ENCODE measurements at places on chromosomes 2 and 18.

GRCh38 chr2:239724851-239725550 is 300.1 kb downstream of the NDUFA10 start:
- no peak for DNase-seq

DNA sequence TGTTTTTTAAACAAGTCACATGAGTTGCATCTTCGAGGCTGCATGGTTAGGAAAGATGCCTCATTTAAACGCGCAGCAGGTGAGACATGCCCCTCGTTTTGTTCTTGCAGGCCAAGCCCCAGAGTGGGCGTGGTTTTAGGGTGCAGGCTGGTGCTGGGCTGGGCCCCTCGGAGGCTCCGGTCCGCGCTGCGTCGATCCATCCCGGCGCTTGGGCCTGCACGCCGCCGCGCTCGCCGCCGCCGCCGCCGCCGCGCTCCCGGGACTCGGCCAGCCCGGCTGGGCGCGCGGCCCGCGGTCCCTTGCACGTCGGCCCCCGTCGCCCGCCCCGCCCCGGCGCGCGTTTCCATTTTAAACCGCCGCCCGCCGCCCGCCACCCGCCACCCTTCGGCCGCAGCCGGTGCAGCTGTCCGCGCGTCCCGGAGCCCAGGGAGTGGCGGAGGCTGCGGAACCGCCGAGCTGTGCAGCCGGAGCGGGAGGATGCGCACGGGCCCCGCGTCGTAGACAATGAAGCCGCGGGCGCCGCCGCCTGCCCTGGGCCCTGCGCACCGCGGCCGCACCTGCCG is 175.5 kb downstream of the AGAP1 start:
- peak; percentile 62 for DNase-seq

GRCh38 chr2:230939066-230939591 is 14.1 kb upstream of the GPR55 start:
- DNase-seq, result no peak

DNA sequence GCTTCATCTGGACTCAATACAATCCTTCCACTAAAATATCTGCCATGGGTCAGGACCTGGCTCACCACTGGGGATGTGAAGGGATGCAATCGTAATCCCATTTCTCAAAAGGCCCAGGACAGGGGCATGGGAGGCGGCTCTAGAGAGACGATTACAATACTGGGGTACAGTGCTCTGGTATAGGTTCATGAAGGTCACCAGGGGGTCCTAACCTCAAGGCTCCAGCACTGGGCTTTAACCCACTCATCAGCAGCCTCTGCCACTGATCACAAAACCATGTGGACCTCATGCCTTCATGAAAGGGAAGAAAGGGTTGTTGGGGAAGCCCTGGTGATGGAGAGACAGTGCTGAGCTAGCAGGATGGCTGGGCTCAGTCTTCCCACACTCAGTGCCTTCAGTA is 48.8 kb downstream of the ADD2 start:
- no peak for DNase-seq

- peak; percentile 74 for DNase-seq
Observed at GRCh38 chr2:23803264-23803964, 123.5 kb downstream of the ATAD2B start.

DNA sequence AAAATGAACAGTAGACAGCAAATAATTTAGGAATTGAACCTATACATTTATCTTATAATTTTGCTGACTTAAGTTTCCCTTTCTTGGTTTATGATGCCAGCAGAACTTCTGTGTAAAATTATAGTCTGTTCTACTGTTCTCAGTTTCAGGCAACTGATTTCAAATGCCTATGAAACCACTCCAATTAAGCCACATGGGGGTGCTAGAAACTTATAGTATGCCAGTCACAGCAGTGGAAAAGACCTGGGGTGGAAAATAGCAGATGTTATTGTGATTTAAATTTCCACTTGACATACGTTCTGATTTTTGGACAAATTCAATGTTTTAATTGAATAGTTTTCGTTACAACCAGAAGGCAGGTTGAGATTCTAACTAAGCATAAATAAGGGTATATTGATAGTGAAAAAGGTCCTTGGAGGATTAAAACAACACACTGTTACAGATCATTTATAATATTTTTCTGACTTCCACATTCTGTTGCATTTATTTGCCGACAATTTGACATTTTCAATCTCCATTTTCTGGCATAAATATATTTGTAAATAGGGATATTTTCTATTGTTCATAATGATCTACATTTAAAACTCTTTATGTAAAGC is 61.4 kb downstream of the CPS1 start:
- DNase-seq, result peak; percentile 55

- peak; percentile 85 for DNase-seq
Observed at GRCh38 chr18:9683418-9684396, 24.4 kb upstream of the RAB31 start.

DNA sequence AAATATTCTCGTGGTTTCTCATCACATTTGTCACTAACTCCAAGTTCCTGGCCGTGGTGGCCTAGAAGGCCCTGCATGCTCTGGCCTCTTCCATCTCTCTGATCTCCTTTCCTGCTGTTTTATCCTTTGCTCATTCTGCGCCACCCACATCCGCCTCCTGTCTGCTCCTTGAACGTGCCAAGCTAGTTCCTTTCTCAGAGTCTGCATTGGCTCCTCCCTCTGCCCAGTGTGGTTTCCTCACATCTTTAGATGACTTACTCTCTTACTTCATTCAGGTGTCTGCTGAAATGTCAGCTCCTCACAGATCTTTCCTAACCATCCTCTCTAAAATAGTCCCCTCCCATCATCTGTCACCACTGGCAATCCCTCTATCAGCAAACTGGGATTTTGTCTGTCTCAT is 158.6 kb upstream of the RBMS1 start:
- peak; percentile 66 for DNase-seq

- DNase-seq, result no peak
Observed at GRCh38 chr2:22947741-22948140, 437.2 kb upstream of the KLHL29 start.

- no peak for DNase-seq
Observed at GRCh38 chr2:201517094-201517493, 65.6 kb downstream of the STRADB start.

DNA sequence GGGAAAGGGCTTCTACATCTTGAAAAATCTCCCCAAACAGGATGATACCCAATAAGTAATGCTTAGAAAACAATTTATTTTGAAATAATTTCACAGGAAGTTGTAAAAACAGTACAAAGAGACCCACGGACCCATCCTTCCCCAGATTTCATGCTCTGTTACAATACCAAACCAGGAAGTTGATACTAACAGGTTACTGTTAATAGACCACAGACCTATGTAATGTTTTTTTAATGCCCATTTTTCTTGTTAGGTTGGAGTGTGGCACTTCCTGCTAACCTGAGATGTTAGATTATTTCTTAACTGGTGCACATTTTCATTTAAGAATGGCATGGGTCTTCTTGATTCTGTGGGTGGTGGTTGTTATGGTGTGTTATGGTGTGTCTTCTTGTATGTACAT is 21.4 kb upstream of the MGAT5 start:
- DNase-seq, result no peak

GRCh38 chr2:232234922-232235615 is 143.5 kb upstream of the ALPP start:
- no peak for DNase-seq

DNA sequence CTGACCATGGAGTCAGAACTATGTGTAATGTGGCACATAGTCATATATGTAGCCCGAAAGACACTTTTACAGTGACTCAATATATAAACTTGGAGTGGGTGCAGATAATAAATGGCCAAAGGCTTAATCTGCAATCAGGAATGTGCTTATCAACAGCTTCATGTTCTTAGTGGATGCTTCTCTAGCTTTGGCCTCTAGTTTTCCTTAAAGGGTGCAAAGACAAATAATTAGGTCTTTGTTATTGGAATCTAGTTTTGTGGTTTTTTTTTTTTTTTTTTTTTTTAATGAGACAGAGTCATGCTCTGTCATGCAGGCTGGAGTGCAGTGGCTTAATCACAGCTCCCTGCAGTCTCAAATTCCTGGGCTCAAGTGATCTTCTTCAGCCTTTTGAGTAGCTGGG is 625.6 kb downstream of the EPHA4 start:
- no peak for DNase-seq

- DNase-seq, result no peak
Observed at GRCh38 chr2:176614930-176615329, 345.7 kb downstream of the MTX2 start.

DNA sequence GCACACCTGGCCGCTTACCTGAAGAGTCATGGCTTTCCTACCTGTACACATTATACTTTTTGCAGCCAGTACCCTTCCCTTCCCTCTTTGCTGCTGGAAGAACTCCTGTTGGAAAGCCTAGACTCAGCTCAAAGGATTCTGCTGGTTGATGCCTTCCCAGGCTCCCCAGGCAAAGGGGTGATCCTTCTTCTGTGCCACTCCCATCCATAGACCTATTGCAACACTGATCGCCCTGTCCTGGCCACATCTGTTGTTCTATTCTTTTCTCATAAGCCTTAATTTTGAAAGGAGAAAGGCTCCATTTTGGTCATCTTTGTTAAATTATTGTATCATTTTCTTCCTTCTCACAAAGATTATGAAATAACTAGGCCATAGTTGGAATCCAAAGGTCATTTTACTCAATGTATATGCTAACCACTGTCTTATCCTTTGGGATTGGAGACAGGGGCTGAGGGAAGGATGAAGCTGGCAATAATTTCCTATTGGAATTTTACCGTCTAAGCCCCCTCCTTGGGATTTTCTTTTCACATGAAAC is 3.4 kb upstream of the PRKCE start:
- peak; percentile 52 for DNase-seq

GRCh38 chr2:234075947-234076346 is 25.4 kb downstream of the SPP2 start:
- DNase-seq, result no peak

DNA sequence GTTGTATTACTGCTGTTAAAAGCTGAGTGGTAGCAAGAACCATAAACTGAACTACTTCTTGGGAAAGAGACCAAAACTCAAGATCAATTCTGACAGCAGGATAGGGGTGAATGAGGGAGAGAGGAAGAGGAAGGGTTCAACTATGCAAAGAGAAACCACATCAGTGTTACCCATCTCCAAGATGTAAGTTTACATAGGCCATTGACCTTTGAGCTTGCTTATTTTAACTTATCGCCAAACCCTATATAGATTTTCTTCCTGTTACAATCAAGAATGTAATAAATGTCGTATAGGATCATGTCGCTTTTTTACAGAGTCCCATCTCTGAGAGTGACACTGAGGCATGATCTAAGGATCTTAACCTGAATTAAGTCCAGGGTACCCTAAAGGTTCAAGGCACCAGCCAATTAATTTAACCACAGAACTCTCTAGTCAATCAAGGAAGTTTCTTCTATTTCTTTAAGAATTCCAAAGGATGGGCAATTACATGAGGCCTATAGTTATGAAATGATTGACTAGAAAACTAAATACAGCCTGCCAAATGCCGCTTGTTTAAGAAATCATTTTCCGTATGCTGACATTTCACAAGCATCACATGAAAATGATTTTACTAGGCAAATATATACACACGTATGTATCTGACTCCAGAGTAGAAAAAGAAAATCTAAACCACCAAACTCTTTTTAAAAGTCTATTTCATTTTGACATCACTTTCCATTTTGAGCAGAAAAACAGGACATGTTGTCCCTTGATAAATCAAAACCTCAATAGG is 11.8 kb downstream of the RND3 start:
- no peak for DNase-seq
